ENCODE measurements at places on chromosomes 6 and 20.
A peak's percentile ranks its signal among the peaks of the same experiment; 100 is the strongest.

DNA sequence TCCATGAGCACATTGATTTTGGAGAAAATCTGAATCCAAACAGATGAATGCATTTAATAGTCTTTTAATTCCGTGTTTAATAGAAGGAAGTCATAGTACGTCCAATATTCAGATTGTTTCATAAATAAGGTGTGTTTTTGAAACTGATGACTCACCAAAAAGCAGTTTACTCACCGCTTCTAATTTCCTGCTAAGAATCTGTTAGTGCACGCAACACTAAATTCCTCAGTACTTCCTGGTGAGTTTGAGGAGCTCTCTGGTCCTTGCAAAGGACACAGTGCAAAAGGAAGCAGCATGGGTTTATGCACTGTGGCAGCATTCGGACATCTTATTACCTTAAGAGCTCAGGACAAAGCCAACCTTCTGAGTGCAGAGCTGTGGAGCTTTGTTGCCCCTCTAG is 2.3 kb upstream of the ADGRF1 start:
- DNase-seq: peak; percentile 93

DNA sequence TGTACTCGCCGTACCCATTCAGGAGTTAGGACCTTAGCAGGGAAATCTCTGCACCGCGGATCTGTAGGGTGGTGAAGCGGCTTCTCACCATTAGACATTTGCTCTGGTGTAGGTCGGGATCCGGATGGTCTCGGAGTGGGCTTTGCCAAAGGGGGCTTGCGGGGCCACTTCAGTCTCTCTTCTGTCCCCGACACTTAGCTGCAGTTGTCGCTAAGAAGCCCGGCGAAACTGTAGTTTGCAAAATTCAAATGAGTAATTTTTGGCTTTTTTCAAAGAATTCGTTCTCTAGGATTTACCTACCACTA is 433 bp downstream of the QRSL1 start:
- DNase-seq: no peak

DNA sequence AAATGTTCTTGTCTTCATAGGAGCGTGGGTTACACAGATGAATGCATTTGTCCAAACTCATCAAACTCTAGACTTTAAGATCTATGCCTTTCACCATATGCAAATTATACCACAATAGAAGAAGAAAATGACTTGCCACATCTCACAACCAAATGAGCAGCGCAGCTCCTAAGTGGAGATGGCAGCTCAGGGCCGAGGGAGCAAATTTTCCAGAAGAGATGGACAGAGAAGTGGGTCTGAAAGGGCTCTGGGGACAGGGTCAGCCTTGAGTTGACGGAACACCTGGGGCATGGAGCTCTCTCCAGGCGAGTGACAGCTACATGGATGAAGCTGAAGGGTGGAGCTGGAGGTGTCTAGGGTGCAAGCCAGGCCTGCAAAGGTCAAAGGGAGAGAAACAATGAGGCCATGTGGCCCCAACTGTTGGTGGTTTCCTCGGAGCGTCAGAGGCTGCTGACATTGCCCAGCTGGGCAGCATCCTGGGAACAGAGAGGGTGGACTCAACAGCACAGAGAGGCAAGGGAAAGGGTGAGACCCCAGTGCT is 228.3 kb downstream of the NRN1 start:
- no peak for DNase-seq

DNA sequence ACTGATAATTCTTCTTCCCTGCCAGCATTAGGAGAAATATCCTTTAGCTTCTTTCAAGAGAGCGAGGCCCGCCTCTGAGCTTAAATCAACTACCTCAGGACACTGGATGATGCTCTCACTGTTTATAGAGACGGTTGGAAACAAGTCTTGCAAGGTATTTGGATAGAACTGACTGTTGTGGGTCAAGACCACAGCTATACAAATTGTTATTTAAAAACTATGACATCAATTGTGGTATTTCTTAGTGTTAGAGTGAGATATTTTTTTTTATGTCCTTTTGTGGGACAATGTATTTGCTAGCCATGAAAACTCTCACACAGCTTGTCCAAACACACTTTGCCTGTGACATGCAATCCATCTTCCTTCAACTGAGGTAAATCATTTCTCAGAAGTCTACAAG is 136.3 kb upstream of the PHACTR1 start:
- no peak for DNase-seq

DNA sequence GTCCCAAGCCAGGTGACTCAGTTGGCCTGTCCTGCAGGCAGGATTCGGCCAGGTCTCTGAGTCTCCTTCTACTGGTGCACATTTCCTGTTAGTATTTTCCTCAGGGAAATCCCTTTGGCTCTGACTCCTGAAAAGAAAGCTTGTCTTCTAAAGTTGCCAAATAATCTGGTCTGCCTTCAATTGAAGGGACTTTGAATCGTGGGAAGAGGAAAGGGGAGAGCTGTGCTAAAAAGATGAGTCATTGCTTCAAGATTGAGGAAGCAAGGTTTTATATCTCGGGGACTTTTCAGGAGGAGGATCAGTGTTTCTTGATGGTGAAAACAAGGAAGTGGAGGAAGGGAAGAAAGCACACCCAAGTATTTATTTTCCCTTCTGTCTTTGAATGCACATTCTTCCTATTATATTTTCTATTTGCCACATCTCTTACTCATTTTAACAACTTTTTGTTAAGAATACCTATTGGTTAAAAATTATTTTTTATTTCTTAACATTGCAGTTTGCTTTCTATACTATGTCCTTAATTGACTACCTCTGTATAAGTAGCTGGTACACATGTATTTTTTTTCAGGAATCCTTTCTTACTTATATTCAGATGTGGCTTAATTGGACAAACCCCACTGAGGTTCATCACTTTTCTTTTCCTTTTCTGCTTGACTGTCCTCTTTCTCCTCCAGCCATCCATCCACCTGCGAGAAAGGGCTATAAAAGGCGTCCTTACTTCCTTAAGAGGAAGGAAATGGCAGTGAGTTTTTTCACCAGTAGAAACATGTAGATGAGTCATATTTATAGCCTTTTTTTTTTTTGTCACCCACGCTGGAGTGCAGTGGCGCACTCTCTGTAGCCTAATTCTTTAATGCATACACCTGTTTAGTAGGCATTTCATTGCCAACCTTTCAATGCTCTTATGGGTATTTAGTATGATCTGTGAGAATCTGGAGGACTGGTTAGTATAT is 15.0 kb upstream of the IFNGR1 start:
- peak; percentile 91 for DNase-seq

- DNase-seq: no peak
These were observed 334.7 kb upstream of the RNF24 start for GRCh38 chr20:4350096-4350495.

DNA sequence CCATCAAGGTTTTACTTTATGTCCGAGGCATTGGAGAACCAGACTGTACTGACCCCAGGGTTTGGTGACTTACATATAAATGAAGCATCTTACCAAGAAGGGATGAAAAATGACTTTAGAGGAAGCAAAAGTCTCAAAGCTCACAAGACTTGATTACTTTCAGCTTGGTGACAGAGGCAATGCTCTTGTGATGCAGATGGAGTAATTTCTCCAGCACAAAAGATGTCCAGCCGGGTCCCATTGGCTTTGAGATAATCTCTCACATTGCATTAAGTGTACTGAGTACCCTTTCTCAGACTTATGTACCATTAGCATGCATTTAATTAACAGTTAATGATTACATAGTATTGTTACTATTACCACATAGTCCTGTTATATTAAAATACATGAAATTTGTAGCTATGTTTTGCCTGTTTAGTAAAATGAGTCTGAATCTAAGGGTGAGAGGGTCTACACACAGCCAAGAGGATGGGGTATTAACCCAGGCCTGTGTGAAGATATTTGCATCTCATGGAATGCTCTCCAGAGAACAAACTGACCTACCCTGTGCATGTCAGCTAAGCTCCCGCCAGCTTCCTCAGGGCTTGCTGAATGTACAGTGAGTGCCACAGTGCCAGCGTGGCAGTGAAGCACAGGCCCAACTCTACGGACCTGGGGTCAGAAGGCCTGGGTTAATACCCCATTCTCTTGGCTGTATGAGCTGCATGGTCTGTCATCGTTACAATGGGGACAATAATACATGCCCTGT is 5.6 kb downstream of the HTR1E start:
- no peak for DNase-seq

Measured in epithelial cell of esophagus (primary cell).